ENCODE measurements at places on chromosomes 5 and 9. TPM values are rescaled to one million over a fixed set of nuclear protein-coding genes. Genes with fewer than 3 reads are reported as not detected.

DNA sequence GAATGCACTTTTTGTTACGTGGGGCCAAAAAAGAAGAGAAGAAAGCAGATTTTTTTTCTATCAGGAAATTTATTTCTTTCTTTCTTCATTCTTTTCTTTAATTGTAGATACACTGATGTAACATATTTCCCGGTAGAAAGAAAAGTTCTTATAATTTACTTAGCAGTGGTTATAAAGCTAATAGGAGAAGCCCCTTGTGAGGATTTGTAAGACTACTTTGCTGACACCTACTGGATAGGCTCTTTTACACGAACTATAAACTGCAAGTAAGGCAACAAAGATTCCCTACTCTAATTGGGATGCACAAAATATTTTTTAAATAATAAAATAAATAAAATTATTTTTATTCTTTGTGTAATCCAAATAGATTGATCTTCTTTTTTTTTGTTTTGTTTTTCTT, 284.4 kb downstream of the DNAH5 start:
- no peaks in the 10 kb centered on the region for H3K27me3 ChIP-seq
- H3K27ac ChIP-seq: no peak overlapping the region
- H3K4me1 ChIP-seq: no peaks in the 10 kb centered on the region
- H3K36me3 ChIP-seq: no peaks in the 10 kb centered on the region
- no peak overlapping the region for H3K4me3 ChIP-seq
- DNase-seq: no peak

GRCh38 chr9:131469951-131470350, 32.8 kb upstream of the POMT1 start:
- H3K36me3 ChIP-seq: peaks cover 93% of the 10 kb centered on the region
- H3K4me3 ChIP-seq: no peak overlapping the region
- H3K27me3 ChIP-seq: no peaks in the 10 kb centered on the region
- H3K27ac ChIP-seq: no peak overlapping the region

GRCh38 chr5:39700523-39700922, 275.7 kb upstream of the DAB2 start:
- H3K27ac ChIP-seq: no peak overlapping the region
- H3K36me3 ChIP-seq: no peaks in the 10 kb centered on the region
- DNase-seq: no peak

DNA sequence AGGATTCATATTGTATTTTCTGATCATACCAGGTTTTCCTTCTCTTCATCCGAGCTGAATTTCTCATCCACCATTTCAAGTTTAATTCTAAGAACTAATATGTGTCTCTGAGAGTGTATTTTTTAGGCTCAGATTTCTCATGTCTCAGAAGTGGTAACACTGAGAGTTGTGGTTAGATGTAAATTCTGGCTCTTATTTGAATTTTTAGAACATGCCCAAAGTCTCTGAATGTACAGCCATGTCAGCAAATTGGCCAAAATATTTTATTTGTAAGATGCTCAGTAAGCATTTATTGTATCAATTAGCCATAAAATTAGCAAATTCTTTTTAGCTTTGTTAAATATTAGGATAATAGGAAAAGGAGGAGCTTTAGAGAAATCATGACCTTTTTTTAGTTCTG, 16.6 kb downstream of the SV2C start:
- H3K4me1 ChIP-seq: peaks cover 14% of the 10 kb centered on the region
- H3K27me3 ChIP-seq: peaks cover 6% of the 10 kb centered on the region
- H3K27ac ChIP-seq: peak overlapping the region; percentile 36
- no peak for DNase-seq
- H3K4me3 ChIP-seq: peak overlapping the region; percentile 39

DNA sequence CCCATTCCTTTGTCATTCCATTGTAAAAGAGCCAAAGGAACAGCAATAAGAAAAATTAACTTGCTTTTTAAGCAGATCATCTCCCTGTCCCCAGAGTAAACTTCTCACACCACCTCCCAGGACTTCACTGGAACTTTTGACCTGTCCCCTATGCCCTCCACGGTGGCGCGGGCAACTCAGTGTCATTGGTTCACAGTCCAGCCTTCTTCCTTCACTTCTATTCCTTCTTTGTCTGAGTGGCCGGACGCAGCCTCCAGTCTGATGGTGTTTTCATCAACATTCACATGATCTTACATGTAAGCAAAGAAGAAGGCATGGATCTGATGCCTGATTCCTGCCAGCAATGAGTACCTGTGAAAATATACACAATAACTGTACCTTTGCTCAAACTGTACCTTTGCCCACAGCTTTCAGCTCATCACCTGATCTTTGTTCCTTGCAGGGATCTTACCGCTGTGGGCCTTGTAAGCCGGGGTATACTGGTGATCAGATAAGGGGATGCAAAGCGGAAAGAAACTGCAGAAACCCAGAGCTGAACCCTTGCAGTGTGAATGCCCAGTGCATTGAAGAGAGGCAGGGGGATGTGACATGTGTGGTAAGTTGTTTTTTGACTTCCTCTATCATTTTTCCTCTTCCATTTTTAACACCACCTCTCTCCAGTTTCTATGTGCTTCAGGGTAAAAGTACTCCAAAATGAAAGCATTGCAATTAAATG, 32.5 kb downstream of the THBS4 start:
- no peak overlapping the region for H3K4me3 ChIP-seq
- no peaks in the 10 kb centered on the region for H3K4me1 ChIP-seq
- H3K27me3 ChIP-seq: no peaks in the 10 kb centered on the region
- H3K36me3 ChIP-seq: no peaks in the 10 kb centered on the region
- DNase-seq: no peak

GRCh38 chr5:174916227-174916626, 191.8 kb downstream of the MSX2 start:
- no peak for DNase-seq
- H3K27ac ChIP-seq: no peak overlapping the region
- no peaks in the 10 kb centered on the region for H3K27me3 ChIP-seq
- H3K36me3 ChIP-seq: no peaks in the 10 kb centered on the region

DNA sequence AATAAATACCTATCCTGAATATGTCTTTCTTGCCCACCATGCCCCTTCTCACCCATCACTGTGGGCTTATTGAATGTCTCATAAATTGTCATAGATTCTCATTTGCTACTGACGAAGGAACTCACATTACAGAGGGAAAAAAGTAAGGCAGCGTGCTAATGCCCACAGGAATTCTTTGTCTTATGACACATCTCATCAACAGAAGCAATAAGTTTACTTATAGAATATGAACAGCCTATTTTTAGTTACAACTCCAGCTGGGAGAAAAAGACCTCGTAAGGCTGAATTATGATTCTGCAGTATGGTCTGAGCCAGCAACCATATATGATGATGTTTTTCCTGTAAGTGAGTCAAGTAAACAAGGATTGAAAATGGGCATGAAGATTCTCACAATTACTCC, 22.4 kb upstream of the ATG10 start:
- no peaks in the 10 kb centered on the region for H3K27me3 ChIP-seq
- no peak overlapping the region for H3K27ac ChIP-seq
- H3K36me3 ChIP-seq: no peaks in the 10 kb centered on the region
- no peaks in the 10 kb centered on the region for H3K4me1 ChIP-seq

The ANKRD18B gene
- not detected for total RNA-seq

The F12 gene
- 0.35 TPM for total RNA-seq

The DBH gene
- total RNA-seq: 0.12 TPM

The PCDHA3 gene
- not detected for total RNA-seq

The GFI1B gene
- total RNA-seq: 3.3 TPM
